Spleen (tissue), 13 donors: ENCODE measurements at places on chromosomes 3 and 15.

DNA sequence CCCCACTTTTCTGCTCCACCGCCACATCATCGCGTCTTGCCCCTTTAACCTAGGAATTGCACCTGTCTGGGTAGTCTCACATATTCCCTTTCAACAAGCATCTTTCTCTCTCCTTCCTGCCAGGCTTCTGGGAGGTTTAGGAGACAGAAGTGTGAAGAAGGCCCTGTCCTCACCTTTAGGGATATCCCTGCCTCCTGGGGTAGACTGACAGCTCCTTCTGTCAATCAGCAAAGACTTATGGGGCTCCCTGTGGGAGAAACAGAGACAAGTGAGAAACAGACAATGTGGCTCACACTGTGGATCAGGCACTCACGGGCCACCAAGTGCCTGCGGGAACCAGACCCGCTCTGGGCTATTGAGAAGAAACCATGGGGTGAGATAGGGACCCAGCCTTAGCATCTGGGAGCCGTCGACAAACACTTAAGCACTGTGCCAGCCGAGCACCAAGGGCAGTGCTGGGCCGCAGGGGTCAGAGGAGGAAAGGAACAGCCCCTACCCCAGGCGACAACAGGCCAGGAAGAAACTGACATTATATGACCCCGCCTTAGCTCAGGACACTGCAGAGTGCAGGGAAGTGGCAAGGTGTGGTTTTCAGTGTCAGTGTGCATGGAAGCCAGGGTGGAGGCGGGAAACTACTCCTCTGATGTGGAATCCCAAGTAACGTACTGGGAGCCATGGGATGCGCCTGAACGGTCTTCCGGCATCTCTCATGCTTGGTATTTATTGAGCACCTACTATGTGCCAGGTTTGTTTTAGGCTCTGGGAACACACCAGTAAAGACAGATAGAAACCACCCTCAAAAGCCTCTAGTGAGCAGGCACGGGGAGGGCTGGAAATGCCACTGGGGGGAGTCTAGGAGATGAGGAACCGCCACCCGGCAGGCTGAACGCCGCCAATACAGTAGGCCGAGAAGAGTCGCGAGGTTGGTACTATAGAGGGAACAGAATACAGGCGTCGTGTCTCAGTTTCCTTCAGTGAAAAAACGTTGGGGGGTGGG is 1.8 kb downstream of the EFCC1 start:
- DNase-seq = no peak

- DNase-seq = peak; percentile 76
Measured at GRCh38 chr15:59492389-59493377, 54.7 kb downstream of the FAM81A start.

DNA sequence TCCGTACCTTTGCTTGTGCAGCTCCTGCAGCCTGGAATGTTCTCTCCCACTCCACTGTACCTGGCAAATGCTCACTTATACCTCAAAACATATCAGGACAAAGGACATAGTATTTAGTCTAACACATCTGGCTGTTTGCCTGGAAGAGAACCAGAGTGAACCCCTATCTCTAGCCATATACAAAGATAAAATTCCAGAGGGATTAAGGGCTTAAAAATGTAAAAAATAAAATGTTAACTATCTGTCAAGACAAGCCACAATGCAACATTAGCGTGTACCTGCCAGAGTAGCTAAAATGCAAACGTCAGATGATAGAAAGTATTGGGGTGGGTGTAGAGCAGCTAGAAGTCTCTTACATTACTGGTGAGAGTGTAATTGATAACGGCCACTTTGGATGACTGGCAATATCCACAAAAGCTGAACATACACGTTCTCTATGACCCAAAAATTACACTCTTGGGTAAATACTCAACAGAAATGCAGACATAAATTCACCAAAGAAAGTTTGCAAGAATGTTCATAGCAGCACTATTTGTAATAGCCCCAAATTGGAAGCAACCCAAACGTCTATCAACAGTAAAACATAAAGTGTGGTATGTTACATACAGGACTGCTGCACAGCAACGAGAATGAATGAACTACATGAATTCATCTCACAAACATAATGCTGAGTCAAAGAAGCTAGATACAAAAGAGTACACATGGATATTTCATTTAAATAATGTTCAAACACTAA is 18.2 kb upstream of the ADPGK start:
- no peak for DNase-seq

DNA sequence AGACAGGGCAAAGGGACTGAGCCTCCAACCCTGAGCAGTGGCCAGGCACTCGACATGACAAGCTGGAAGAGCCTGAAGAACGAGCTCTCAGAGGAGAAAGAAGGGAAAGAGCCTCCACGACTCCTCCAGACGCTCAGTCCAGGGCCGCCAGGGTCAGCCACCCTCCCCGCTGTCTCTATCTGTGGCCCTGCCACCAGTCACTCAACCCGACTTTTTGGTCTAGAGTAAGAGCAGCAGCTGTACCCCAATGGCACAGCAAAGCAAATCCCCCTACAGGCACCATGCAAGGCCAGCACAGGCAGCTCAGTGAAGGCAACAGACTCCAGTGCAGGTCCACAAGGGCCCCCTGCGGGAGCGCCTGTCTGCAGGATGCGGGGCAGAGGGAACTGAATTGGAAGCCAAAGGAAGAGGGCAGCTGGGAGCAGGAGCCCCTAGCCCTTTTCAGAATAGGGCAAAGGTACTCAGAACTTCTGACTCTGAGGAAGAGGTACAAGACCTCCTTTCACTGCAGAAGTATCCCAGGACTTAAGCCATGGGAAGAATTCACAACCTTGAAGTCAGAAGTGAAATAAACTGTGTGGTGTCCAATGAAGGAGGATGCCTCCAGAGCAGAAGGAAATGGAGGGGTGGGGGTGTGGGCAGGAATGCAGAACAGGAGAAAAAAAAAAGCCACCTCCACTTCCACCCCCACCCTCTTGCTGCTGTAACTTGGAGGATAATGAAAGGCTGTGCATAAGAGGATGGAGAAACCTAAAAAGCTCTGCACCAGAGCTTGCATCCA is 8.5 kb upstream of the GRAMD2A start:
- DNase-seq = no peak

GRCh38 chr3:151425627-151426340 is 35.1 kb downstream of the IGSF10 start:
- no peak for DNase-seq

DNA sequence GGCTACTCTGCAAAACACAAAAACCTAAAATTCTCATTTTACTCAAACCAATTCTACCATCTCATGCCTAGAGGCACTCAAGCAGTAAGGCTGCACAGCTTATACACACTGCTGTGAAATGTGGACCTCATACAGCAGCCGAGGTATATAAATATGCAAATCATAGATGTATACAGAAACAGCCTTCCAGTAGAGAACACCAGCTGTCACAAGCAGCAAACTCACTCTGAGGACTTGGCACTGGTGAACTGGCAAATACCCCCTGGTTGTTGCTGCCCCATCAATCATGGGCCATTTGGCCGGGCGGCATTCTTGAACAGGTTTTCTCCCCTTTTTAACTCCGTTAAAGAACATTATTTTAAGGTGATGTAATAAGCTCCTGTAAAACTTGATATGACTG is 378.0 kb downstream of the LSAMP start:
- DNase-seq = no peak

DNA sequence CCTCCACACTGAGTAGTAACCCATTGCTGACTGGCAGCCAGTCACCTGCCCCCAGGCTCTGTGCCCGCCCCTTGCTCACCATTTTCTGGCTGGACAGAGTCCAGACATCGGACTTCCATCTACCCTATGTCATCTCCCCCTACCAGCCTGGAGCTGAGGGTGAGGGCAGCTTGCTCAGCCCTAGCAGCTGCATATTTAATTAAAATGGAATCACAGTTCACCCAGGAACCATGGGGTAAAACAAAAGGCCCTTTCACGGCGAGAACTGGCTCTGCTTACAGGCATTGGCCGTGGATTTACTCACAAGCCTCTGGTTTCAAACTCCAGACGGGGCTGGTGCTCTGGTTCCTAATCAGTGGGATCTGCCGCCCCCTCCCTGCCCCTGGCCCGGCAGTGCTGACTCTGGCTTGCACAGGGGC is 94.9 kb upstream of the ATP2B2 start:
- DNase-seq = peak; percentile 34

DNA sequence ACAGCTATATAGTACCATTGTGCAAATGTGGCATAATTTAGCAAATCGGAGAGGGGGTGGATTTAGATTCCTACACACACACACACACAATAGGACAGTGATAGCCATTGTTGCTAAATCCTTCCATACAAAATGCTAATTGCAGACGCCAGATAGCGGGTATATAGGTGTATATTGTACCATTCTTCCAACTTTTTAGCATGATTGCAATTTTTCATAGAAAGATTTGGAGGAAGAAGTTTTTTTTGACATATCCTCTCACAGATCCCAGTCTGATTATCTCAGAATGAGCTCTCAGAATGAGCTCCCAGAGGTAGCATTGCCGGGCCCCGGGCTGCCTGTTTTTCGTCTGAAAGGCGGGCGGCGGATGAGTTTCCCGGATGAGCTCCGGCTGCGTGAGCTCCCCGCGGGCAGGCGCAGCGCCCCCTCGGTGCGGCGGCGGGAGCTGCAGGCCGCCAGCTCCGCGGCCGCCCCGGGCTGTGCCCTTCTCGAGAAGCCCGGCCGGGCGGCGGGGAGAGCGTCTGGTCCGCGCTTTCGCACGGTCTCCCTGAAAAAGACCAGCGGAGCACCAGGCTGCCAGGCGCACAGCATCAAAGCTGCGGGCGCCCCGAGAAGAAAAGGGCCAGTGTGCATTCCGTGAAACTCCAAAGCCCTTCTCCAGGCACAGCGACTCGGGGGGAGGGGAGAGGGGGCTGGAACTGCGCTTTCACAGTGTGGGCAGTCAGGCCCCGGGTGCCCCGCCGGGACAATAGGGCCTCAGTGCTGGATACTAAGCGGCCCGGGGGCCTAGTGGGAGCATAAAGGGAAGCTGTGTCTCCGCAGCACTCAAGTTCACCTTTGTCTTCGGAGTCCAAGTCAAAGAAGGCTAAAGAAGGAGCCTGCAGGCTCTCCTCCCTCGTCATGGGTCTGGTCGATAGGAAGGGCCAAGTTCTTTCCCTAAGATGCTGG is 12.0 kb upstream of the SHC4 start:
- peak; percentile 93 for DNase-seq

DNA sequence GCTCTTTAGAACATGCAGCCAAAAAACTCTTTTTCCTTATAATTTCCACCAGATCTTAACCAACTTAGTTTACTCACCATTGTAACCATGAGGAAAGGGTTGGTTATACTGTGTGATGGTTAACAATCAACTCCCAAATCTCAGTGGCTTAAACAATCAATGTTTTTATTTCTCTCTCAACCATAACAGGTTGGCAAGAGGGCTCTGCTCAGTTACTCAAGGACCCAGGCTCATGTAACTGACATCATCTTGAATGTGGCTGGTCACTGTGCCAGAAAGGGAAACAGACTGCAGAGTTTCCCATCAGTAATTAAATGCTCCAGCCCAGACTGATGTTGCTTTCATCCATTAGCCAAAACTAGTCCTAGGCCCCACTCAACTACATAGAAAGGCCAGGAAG is 69.0 kb downstream of the ANKRD28 start:
- no peak for DNase-seq

DNA sequence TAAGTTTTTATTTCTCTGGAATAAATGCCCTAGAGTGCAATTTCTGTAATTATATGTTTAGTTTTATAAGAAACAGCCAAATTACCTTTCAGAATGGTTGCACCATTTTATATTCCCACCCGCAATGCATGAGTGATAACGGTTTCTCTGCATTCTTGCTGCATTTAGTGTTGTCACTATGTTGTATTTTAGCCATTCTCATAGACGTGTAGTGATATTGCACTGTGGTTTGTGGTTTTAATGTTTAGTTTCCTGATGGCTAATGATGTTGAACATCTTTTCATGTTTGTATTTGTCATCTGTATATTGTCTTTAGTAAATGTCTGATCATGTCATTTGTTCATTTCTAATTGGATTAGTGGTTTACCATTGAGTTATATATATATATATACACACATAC is 73.0 kb upstream of the GOLIM4 start:
- no peak for DNase-seq

DNA sequence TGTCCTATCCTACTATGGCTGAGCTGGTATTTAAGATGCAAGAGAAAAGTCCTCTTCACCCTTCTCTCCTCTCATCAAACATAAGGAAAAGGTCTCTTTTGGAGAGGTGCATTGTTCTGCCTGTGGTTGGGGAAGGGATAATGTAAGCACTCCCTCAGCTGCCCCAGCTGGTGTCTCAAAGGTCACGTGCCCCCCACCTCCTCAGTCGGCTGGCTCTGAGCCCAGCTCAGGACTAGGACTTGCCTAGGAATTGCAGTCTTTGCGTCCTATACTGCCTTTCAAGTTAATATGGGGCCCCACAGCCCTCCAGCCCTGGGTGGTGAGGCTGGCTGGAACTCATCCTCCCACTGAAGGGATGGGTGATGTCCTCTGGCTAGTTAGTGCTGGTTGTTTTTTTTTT is 29.7 kb downstream of the OR4F15 start:
- no peak for DNase-seq

- DNase-seq = no peak
Measured at GRCh38 chr15:69156736-69157381, 3.6 kb upstream of the GLCE start.

DNA sequence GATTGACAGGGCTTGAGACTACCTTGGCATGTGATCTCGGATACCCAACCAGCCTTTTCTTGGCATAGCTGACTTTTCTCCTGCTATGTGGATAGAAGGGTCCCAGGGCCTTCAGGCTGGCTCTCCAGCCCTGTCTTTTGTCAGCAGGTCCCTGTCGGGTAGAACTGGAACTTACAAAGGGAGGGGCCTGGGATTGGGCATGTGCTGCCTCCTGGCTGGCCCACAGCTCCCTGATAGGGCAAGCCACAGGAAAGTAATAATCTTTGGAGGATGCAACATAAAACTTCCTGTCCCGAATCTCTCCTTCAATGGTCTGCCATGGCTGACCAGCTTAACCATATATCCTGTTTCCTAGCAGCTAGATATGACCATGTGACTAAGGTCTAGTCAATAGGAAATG is 89.1 kb downstream of the ABHD5 start:
- no peak for DNase-seq

- DNase-seq = no peak
Measured at GRCh38 chr3:52931328-52931727, 34.0 kb upstream of the STIMATE start.

- no peak for DNase-seq
Measured at GRCh38 chr15:41797201-41797944, 23.1 kb downstream of the MAPKBP1 start.

GRCh38 chr3:54963641-54964040 is 35.8 kb upstream of the LRTM1 start:
- DNase-seq = no peak

DNA sequence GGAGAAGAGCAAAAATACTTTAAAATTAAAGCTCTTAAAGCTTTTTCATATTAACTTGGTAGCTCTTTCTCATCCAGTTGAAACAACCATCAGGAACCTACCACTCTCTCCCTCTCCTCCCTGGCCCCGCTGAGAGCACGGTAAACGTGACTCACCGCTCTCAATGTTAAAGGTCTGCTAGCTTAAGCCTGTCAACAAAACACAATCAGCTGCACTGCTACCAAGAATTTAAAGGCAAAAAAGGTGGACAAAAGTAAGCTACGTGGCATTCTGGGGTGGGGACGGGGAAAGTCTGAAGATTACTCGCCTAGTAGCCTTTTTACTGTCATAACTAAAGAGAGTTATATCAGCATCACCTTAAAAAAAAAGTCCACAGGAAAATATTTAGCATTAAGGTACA is 8.4 kb upstream of the GP5 start:
- no peak for DNase-seq
